ENCODE measurements at places on chromosomes 3 and 15.

GRCh38 chr3:68986496-68987208 lies 26.8 kb downstream of the EOGT start:
- peak; percentile 46 for ATAC-seq

DNA sequence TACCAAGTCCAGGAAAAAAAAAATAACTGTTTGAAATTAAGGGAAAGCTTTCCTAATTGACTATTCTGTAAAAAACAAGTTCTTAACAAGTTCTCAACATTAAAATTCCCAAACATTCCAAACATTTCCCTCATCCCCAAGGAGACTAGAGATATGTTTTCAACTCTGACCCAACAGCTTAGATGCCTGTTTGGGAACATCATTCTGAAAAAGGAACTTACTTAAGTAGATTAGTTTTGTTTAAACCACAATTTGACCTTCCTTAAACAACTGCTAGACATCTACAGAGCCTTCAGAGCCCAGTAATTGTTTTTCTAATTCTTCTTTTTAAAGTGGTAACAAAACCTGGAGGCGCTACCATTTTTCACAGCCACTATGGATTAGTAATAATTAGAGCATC lies 12.8 kb downstream of the UBR1 start:
- ATAC-seq, result no peak

DNA sequence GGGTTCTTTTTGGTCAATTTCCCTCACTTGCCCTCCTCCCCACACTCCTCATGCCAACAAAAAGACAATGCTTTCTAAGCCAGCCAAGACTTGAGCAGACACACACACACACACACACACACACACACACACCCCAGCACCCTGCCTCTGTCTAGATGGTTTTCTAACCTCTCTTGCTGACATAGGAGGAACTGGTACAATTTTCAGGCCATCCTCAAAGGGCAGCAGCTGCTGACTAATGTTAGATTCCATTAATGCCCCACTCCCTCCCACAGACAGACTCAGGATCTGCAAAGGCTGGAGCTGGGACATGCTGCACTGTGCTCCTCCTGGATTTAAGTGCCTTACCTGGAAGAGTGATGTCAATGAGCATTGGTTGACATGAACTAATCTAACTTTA lies 438.4 kb downstream of the OCA2 start:
- no peak for ATAC-seq

DNA sequence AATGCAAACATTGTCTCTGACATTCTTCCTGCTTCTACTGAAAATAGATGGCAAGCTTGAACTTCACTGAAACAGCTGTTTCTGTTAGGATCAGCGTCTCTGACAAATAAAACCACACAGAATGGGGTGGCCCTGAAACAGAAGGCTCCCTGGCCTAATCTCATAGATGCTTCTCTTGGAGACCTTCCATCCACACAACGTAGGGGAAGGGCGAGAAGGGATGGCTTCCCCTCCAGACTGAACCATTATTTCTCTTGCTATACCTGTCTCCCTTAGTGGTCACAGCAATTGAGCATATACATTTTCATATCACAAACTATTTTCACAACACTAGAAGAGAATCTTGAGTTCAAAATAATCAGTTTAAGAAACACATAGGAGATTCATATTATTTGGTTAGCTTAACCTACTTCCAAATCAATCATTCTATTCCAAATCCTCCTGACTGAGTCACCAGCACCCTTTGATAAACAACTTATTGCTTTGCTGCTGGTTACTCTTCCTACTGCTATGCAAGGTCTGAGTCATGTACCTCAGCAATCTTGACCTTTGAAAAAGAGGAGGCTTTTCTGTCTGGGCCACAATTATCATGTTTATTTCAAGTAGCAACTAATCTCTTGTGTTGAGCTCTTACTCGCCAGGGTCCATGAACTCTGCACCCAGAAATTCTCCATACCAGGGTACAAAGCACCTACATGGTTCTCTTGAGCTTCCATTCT lies 45.5 kb downstream of the CBLB start:
- peak; percentile 64 for ATAC-seq

- ATAC-seq, result no peak
These were observed 16.2 kb downstream of the CLDN1 start for GRCh38 chr3:190306026-190306425.

GRCh38 chr15:34160735-34161134 lies 49.2 kb downstream of the KATNBL1 start:
- no peak for ATAC-seq

DNA sequence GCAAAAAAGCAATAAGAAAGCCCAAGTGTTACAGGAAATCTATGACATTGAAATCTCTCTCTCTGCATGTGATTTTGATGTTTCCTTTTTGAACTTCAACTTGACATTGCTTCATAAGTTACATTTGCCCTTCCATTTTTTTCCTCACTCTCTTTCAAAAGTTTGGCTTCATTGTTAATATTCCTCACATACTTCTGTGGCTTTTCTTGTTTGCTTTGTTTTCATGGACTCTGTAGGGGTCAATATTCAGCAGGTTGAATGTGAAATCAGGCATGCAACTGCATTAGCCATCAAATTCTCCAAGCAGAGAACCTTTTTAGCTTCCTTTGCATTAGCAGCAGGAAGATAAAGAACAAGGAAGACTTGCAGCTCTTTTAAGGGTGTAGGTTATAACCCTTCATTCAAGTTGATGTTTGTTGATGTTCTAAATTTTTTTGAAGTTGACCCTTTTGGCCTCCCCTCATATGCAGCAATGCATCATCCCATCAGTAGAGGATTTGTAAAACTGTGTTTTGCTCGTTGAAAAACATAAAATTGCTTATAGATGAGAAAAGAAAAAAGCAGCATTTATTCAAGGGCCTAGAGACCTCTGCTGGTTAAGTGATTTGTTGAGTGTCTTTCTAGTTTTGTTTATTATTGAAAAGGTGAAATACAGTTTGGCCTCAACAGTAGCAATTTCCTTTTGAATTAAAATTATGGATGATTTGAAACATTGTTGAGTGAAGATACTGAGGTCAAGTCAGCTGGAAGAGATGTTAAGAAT lies 211.4 kb downstream of the IL5RA start:
- ATAC-seq, result no peak

DNA sequence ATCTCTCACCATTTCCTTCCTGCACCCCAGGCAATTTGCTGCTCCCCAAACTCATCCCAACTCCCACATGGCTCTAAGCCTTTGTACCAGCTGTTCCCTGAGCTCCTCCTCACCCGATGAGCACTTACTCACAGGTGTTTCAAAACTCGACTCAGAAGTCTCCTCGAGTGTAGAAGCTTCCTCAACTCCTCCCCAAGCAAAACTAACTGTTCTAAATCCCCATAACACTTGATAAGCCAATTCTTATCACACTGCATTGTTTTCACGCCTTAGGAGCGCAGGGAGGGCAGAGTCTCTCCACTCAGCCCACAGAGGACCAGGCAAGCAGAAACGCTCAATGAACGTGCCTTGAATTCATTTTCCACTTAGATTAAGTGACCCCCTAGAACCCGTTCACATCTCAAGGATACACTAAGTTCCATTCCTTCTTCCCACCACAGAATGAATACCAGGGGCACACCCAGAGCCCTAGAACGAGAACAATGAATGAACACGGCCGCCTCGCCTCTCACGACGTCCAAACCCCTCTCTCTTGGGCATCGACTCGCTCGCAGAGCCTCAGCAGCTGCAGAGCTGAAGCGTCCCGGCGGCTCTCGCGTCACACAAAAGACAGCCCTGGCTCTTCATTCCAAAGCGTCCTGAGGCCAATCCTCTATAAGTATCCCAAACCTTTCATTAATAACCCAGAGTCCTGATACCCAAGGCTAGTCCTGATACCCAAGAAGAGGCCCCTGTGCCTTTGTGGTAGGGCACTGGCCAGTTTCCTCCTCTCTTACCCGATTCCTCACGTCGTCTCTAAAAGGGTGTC lies 1.1 kb downstream of the RAF1 start:
- peak; percentile 12 for ATAC-seq

GRCh38 chr3:194871864-194872668 lies 186.4 kb downstream of the FAM43A start:
- ATAC-seq, result no peak
